ENCODE measurements at places on chromosomes 2 and 18.

DNA sequence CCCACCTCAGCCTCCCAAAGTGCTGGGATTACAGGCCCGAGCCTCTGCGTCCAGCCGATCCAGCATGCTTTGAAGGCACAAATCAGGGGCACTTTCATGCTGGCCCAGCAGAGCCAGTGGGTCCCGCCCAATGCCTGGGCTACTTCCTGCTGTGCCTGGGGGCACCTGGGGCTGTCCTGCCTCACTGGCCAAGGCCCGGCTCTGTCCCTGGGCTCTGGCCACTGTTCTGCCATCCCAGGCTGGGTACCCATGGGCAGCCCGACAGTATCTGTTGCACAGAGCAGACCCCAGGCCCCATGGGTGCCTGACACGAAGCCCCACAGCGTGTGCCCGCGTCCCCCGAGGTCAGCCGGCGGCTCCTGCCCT, 6.8 kb upstream of the GAL3ST2 start:
- DNase-seq, result no peak

DNA sequence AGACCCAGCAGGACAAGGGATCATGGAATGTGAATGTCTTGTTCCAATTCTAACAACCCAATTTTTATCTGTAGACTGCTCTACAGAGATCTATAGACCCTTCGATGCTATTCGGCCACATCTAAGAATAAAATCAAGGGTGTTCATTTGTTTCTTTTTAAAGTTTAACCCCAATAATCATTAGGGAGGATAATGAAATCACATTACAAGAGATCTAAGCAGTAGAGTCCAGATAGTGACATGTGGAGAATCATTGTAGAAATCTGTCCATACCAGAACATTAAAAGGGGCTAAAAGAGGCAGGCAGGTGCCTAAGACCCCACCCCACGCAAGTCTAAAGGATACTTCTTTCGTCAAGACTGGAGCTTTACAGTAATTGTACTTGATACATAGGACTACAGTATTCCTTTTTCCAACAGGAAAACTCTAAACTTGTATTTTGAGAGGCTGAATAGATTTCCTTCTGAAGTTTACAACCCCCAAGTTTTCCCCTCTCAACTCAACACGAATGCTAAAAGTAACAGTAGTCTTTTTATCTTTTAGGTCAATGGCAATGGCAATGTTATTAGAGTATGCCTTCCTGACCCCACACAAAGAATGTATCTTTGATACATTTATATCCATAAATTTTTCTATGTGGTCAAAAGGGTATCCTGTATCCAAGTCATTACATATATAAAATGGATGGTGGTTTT, 183.7 kb downstream of the TCF4 start:
- DNase-seq, result no peak

- DNase-seq, result no peak
These were observed 1247.0 kb upstream of the CHAC2 start for GRCh38 chr2:52520644-52521043.

- DNase-seq, result no peak
These were observed 151.2 kb upstream of the ALKAL2 start for GRCh38 chr2:439077-439476.

All from CD4-positive, alpha-beta T cell treated with Interleukin-10 for 1 hour (primary cell).